ENCODE measurements at places on chromosomes 16 and 17. TPM values are rescaled to one million over a fixed set of nuclear protein-coding genes. Genes with fewer than 3 reads are reported as not detected.

The TNP2 gene
- total RNA-seq = not detected

DNA sequence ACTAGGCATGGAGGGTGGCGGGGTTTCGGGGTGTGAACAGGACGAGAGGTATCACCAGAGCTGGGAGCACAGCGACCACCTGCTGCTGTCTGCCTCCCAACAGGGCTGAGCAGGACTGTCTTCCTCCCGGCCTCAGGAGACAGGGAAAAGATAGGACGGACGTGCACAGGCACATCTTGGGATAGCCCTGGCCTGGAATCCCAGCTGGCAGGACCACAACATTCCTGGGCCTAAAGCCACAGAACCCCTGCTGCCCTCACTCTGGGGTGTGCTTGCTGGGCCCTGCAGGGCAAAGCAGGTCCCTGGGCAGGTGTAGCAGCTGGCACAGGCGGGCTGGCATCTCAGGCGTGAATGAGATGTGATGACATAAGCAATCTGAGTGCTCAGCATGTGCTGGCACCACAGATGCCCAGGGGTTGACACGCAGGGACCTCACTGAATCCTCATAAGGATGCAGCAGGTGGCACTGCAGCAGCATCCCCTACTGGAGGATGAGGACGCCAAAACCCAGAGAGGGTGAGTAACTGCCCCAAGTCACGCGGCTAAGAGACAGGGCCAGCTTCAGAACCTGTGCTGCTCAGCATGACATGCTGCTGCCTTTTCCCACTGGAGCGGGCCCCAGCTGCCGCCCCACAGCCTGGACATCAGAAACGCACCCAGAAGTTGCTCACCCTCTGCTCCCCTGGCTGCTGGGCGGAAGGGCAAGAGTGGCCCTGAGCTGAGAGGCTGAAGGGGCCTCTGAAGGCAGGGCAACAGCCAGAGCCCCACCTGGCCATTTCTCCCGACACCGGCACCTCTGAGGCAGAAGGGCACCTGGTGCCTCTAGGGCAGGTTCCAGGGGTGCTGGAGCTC lies 7.1 kb downstream of the CORO7 start:
- DNase-seq = no peak

The PYY gene
- not detected for total RNA-seq

DNA sequence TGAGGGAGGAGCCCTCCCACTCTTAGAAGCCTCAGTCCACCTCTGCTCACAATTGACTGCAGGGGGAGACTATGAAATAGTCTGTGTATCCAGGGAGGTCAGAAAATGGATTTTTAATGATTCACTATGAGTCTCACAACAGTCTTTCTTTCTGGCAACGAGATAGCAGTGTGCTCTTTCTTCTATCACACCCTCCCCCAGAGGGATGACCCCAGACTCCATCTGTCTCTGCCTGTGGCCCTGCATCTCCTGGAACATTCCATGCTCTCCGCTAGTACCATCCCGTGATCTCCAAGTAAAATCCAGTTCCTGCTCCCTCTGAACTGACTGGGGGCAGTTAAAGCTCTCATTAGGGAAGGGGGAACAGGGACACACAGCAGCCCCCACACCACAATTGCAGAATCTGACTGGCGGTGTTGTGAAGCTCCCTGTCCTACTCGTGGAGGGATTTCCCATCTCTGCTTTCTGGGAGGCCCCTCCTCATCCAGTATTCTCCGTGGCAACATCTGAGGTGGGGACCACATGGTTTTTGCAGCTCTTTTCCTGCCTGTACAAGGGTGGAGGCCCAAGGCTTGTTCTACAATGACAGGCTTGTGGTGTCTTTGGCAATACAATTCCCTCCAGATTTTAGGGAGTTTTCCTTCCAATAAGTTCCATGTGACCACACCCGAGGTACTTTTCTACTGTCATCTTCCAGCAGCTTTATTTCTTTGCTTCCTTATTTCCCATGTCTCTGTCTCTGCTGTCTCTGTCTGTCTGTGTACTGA lies 19.4 kb downstream of the NATD1 start:
- DNase-seq = no peak

- no peak for DNase-seq
Measured at GRCh38 chr17:44197980-44198720, 1.5 kb downstream of the ATXN7L3 start.

- DNase-seq = no peak
Measured at GRCh38 chr17:73237714-73238113, 24.0 kb downstream of the CPSF4L start.

DNA sequence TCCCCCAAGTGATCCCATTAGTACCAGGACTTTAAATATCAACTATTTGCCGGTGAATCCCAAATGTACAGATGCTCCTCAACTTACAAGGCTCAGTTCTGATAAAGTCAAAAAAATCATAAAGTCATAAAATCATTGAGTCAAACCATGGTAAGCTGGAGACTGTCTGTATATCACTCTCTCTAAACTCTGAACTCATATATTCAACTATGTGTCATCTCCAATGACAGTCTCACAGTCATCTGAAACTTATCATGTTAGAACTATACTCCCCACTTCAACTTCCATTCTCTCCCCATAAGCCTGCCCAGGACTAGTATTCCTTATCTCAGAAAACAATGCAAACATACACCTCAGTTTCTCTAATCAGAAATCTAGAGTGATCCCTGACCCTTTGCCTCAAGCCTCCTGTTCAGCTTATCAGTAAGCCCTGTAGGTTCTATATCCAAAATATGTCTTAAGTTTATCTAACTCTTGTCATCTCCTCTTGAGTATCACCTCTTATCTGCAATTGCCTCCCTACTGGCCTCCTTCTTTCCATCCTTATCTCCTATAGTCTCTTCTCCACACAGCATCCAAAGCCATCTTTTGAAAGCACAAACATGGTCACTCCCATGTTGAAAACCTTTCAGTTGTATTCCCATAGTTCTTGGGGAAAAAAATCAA lies 55.0 kb downstream of the SSH2 start:
- DNase-seq = no peak

GRCh38 chr16:3183445-3184139 lies 4.4 kb upstream of the OR1F1 start:
- DNase-seq = no peak

- DNase-seq = no peak
Measured at GRCh38 chr17:45424769-45425124, 7.9 kb downstream of the ARHGAP27 start.

The CX3CL1 gene
- total RNA-seq = 3.0 TPM

The STX1B gene
- 0.39 TPM for total RNA-seq

GRCh38 chr17:8397636-8398035 lies at the start of gene RNF222:
TSS of gene RNF222 (minus strand) at chr17:8397827. CDS start at chr17:8393461, 4,366 bp downstream.
- DNase-seq = no peak

The CACNG3 gene
- not detected for total RNA-seq

The SPNS3 gene
- 0.13 TPM for total RNA-seq

The GDPD1 gene
- 3.2 TPM for total RNA-seq

- no peak for DNase-seq
Measured at GRCh38 chr16:78709137-78709884, 609.9 kb downstream of the WWOX start.

The NOD2 gene
- total RNA-seq = 1.2 TPM

The HS3ST3B1 gene
- total RNA-seq = 0.13 TPM

- DNase-seq = no peak
Measured at GRCh38 chr17:17204041-17204591, 2.0 kb downstream of the PLD6 start.

The CLN3 gene
- 19.4 TPM for total RNA-seq

GRCh38 chr16:48612611-48613010 lies 2.6 kb upstream of the N4BP1 start:
- DNase-seq = no peak

- DNase-seq = no peak
Measured at GRCh38 chr16:2587891-2588565, 50.2 kb downstream of the PDPK1 start.

GRCh38 chr16:1290860-1291575 lies 18.4 kb upstream of the UBE2I start:
- no peak for DNase-seq

DNA sequence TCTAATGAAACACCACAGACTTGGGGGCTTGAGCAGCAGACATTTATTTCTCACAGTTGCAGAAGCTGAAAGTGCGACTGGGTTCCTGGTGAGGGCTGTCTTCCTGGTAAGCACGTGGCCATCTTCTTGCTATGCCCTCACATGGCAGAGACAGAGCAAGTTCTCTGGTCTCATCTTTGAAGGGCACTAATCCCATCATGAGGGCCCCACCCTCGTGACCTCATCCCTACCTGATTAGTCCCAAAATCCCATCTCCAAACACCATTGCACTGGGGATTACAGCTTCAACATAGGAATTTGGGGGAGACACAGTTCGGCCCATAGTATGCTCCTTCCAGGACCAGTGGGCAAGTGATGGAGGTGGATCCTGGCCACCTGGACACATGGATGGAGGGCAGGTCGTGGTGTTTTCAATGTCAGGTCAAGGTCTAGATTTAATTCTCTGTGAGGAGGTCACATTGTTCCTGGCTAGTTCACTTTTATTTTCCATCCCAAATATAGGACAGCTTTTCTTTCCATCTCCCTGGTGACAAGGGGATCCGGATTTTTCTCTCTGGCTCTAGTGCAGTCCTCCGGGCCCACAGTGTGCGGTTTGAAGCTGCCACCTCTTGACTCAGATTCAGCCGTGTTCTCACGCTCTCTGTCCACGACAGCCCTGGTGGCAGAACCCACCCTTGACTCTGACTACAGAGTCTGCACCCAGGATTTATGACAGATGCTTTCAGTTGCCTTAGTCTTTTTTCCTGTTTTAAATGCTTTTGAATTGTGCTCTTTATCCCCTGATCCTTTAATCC lies 160.5 kb upstream of the NOL11 start:
- no peak for DNase-seq

DNA sequence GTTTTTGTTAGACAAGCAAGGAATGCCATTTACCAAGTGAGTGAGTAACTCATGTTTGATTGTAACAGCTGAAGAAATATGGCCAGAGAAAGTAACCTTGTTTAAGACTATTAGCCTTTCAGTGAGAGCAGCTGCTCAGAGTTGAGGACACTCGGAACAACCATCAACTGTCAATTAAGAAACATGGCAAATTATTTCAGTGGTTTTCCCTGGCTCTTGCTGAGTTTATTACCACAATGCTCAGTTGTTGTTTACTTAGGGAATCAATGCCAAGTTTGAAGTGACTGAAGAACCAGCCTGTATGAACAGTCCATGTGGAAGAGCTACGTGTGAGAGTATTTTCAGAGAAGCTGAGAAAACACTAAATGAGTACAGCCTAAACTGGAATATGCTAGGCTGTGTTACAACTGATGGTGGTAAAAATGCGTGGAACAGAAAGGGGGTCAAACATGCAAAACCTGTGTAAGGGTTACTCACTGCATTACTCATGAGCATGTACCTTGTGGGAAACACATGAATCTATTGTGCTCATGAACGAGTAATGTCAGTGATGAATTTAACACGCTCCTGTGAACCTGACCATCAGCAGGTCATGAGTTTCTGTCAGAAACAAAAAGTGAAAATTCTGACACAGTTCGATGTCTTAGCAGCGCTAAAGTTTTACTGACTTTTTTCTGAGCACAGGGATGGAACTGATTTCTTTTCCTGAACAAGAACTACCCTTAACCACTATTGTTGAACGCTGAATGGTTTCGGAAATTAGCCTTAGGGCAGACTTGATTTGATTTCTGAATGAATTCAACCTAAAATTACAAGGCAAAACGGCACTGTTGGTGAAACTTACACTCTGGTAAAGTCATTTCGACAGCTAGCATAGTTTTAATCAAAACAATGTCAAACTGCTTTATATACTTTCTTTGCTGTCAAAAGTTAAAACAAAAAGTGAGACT lies 33.5 kb downstream of the GNA13 start:
- DNase-seq = no peak

DNA sequence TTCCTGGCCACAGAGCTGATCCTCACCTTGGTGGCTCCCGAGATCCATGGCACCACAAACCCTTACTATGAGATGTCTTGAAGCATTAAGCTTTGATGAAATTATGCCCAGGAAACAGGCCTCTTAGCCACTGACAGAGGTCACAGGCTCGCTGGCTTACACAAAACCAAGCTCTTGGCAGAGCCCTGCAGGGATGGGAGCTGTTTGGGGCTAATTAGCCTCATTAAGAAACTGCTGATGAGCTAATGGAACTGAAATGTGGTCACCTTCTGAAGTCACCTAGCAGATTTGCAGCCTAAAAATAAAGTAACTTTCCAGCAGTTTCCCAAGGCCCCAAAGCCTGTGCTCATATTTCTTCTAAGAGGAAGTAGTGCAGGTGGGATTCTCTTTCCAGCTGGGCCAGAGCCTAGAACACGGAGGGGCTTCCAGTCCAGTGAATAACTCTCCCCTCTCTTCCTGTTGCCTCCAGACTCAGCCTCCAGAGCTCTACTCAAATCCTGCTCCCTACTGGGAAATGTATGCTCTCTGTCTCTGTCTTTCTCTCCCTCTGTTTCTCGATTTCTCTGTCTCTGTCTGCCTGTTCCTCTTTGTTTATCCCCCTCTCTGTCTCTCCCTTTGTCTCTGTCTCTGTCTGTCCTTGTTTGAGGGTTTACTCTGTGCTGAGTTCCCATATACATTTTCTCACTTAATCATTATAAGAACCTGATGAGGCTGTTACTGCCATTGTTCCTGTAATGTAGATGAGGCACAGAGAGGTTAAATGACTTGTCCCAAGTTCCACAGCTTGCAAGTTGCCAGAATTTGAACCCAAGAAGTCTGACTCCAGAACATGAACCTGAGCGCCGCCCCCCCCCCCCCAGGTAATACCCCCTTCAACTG lies 338.9 kb downstream of the CA10 start:
- no peak for DNase-seq

The ACADVL gene
- 219 TPM for total RNA-seq

GRCh38 chr16:10999300-10999699 lies 54.9 kb downstream of the CLEC16A start:
- DNase-seq = no peak

DNA sequence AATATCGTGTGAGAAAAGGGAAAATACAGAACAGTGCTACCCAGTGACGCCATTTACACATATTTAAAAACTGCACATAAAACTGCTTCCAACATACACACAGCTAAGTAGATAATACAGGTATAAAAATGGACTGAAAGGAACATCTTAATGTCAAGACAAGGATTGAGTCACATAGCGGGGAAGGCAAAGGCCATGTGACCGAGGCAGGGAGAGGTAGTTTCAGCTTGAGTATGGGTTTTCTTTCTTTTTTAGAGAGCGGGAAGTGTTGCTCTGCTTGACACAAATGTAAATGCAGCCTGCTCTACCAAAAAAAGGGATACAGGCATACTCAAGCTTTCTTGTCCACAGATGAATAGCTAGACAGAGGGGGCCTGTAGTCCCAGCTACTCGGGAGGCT lies 46.5 kb downstream of the SDR42E1 start:
- no peak for DNase-seq

DNA sequence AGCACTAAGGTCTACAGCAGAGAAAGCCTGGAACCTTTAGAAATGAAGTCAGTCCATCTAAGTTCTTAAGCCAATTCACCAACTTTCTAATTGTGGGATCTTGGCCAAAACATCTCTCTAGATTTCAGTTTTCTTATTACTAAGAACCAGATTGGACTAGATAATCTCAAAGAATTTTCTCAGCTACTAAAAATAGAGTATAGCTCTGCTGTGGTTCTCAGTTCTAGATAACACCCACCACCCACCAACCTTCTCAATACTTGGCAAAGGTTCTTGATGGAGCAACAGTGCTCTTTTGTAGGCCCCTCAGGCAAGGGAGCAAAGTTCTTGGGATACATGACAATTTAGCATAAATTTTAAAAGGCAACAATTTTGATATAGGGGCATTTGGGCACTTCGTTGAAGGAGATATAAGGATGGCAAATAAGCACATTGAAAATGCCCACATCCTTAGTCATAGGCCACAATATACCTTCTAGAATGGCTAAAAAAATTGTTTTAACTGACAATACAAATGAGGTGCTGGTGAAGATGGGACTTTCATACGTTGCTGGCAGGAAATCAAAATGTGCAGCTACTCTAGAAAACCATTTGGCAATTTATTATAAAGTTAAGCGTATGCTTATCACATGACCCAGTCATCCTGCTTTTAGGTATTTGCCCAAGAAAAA lies 74.4 kb upstream of the TMEM132E start:
- no peak for DNase-seq
